Esophagus muscularis mucosa (tissue), 4 donors: ENCODE measurements at places on chromosomes 2 and 18.
A peak's percentile ranks its signal among the peaks of the same experiment; 100 is the strongest.

DNA sequence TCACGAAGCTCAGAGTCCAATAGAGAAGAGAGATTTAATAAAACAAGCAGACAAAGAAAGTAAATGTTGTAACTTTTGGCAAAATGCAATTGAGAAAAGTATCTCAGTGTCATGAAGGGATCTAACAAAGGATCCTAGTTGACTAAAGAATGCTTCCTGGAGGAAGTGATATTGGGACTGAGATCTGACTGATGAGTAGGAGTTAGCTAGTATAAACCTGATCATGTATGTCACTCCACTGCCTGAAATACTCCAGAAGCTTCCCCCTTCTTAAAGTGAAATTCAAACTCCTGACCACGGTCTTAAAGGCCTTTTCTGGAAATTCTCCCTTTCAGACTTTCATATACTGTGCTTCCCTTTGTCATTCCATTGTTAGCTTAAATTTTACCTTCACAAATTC is 1102.4 kb upstream of the ZEB2 start:
- no peak for DNase-seq
- H3K27me3 ChIP-seq, result no peaks in the 10 kb centered on the region
- no peaks in the 10 kb centered on the region for H3K4me1 ChIP-seq
- no peak overlapping the region for H3K27ac ChIP-seq

GRCh38 chr18:46672062-46672970 is 15.3 kb upstream of the LOXHD1 start:
- H3K27ac ChIP-seq, result no peak overlapping the region
- no peak for DNase-seq
- H3K4me3 ChIP-seq, result no peak overlapping the region
- no peaks in the 10 kb centered on the region for H3K4me1 ChIP-seq

GRCh38 chr2:217361483-217361880 is 501.6 kb upstream of the TNP1 start:
- H3K27ac ChIP-seq, result peak overlapping the region; percentile 80
- no peaks in the 10 kb centered on the region for H3K36me3 ChIP-seq
- no peaks in the 10 kb centered on the region for H3K27me3 ChIP-seq
- H3K4me1 ChIP-seq, result peaks cover 71% of the 10 kb centered on the region
- H3K4me3 ChIP-seq, result no peak overlapping the region

DNA sequence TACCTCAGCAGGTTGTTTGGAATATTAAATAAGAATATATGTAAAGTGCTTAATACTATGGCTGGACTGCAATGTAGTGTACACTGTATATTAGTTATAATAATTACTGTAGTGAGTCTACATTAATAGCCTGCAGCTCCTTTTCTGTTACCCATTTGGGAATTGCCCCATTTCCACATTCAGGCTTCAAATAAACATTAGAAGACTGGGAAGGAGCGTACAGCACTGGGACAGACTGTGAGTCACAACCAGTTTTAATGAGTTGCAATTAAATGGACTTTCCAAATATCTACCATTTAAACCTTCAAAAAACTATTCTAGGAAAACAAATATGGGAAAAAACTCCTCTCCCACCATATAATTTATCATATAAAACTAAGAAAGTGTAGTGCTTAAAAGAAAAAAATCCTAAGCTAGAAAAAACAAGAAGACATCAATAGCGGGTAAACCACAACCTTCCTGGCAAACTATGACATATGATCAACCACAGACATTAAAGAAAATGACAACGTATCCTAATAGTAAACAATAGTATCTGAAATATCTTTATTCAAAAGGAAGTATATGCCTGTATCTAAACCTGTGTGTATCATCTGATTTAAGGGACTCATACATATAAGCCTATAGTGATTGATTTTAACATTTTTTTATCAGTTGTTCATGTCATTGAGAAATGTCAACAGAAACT is 86.1 kb downstream of the TRIP12 start:
- no peak overlapping the region for H3K27ac ChIP-seq
- no peak overlapping the region for H3K4me3 ChIP-seq
- peaks cover 4% of the 10 kb centered on the region for H3K4me1 ChIP-seq
- no peak for DNase-seq
- H3K27me3 ChIP-seq, result no peaks in the 10 kb centered on the region
- H3K36me3 ChIP-seq, result peaks cover 61% of the 10 kb centered on the region

GRCh38 chr2:2777213-2777612 is 446.1 kb upstream of the MYT1L start:
- no peaks in the 10 kb centered on the region for H3K27me3 ChIP-seq
- no peaks in the 10 kb centered on the region for H3K36me3 ChIP-seq
- no peak overlapping the region for H3K4me3 ChIP-seq
- H3K4me1 ChIP-seq, result no peaks in the 10 kb centered on the region

DNA sequence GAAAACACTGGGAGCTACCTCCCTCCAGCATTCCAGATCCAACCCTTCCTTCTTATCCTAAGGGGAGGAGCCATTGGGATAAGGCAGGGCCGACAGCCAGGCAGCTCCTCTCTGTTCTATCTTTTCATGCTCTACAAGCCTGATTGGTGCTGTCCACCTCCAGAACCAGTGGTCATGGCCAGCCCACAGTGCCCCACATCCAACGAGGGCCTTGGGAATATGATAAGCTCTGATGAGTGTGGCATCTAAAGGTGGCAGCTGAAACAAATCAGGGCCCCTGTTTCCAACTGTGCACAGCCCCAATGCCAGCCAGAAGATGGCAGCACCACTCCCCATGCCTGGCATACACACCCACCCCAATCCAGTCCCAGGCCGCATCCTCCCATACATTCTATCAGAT is 329.3 kb downstream of the C1D start:
- H3K36me3 ChIP-seq, result no peaks in the 10 kb centered on the region
- H3K4me1 ChIP-seq, result no peaks in the 10 kb centered on the region
- H3K27ac ChIP-seq, result no peak overlapping the region
- DNase-seq, result no peak
- H3K27me3 ChIP-seq, result no peaks in the 10 kb centered on the region
- no peak overlapping the region for H3K4me3 ChIP-seq

- H3K36me3 ChIP-seq, result no peaks in the 10 kb centered on the region
- no peak overlapping the region for H3K27ac ChIP-seq
- peaks cover 9% of the 10 kb centered on the region for H3K4me1 ChIP-seq
- DNase-seq, result no peak
Observed at GRCh38 chr2:72233211-72233610, 85.5 kb upstream of the CYP26B1 start.

- no peak overlapping the region for H3K4me3 ChIP-seq
- no peaks in the 10 kb centered on the region for H3K27me3 ChIP-seq
- no peak overlapping the region for H3K27ac ChIP-seq
- peak; percentile 74 for DNase-seq
- no peaks in the 10 kb centered on the region for H3K4me1 ChIP-seq
- H3K36me3 ChIP-seq, result peaks cover 64% of the 10 kb centered on the region
Observed at GRCh38 chr2:106097038-106098000, 96.8 kb downstream of the UXS1 start.

DNA sequence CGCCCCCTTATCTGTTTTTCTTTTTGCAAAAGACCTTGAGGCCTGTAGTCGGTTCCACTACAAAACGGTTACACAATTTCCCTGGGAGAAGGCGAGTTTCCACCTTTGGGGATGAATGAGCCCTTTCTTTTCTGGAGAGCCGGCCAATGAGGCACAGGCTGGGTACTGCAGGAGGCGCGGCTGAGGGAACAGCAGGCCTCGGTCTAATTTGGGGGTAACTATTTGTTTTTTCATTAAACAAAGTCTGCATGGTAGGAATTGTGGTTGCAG is 129.2 kb downstream of the MYCN start:
- H3K27ac ChIP-seq, result no peak overlapping the region
- no peaks in the 10 kb centered on the region for H3K36me3 ChIP-seq
- H3K27me3 ChIP-seq, result no peaks in the 10 kb centered on the region
- no peak for DNase-seq
- H3K4me1 ChIP-seq, result no peaks in the 10 kb centered on the region

GRCh38 chr2:195343540-195343939 is 313.5 kb upstream of the SLC39A10 start:
- no peak for DNase-seq
- H3K27me3 ChIP-seq, result no peaks in the 10 kb centered on the region

- no peak overlapping the region for H3K4me3 ChIP-seq
- H3K27me3 ChIP-seq, result no peaks in the 10 kb centered on the region
- peaks cover 25% of the 10 kb centered on the region for H3K4me1 ChIP-seq
- H3K27ac ChIP-seq, result no peak overlapping the region
- no peaks in the 10 kb centered on the region for H3K36me3 ChIP-seq
Observed at GRCh38 chr2:109333414-109334210, 204.6 kb downstream of the SH3RF3 start.

DNA sequence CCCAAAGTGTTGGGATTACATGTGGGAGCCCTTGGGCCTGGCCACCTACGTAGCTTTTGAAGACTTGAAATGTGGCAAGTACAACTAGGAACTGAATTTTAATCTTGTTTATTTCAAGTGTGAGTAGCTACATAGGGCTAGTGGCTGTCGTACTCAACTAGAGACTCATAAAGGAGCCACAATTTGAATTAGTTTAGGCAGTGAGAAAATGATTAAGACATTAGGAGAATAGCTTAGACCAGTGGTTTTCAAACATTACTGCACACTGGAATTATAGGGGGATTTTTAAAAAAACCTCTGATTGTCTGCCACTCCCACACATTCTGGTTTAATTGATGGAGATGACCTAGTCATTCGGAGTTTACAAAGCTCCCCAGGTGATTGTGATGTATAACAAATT is 127.1 kb downstream of the FMNL2 start:
- peaks cover 32% of the 10 kb centered on the region for H3K4me1 ChIP-seq
- no peak for DNase-seq
- no peaks in the 10 kb centered on the region for H3K27me3 ChIP-seq

GRCh38 chr2:78979380-78980151 is 45.9 kb upstream of the REG3G start:
- no peaks in the 10 kb centered on the region for H3K36me3 ChIP-seq
- H3K4me3 ChIP-seq, result no peak overlapping the region
- no peak overlapping the region for H3K27ac ChIP-seq
- H3K27me3 ChIP-seq, result no peaks in the 10 kb centered on the region

- peaks cover 24% of the 10 kb centered on the region for H3K4me1 ChIP-seq
- peak overlapping the region; percentile 81 for H3K4me3 ChIP-seq
- peak overlapping the region; percentile 94 for H3K27ac ChIP-seq
- no peaks in the 10 kb centered on the region for H3K36me3 ChIP-seq
- no peaks in the 10 kb centered on the region for H3K27me3 ChIP-seq
Observed at GRCh38 chr2:196925051-196925767, 1.3 kb downstream of the PGAP1 start.

DNA sequence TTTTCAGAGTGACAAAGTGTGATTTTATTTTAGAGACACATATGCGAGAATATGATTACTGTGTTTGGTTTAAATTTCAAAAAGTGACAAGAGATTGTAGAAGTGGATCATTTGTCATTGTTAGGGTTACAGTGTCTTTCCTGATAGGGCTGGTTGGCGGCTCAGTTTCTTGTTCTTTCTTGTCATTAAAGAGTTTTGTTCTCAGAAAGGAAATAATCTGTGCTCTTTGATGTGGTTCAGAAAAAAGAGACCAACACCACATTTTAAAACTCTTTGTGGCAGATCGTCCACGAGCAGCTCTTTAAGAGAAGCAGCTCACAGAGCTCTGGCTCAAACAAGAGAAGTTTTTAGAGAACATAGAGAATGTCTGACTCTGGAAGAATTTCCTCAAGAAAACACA is 45.6 kb upstream of the ZNF532 start:
- no peaks in the 10 kb centered on the region for H3K4me1 ChIP-seq
- no peak overlapping the region for H3K4me3 ChIP-seq
